ENCODE measurements at places on chromosomes 13 and 19. TPM values are rescaled to one million over a fixed set of nuclear protein-coding genes. Genes with fewer than 3 reads are reported as not detected.

DNA sequence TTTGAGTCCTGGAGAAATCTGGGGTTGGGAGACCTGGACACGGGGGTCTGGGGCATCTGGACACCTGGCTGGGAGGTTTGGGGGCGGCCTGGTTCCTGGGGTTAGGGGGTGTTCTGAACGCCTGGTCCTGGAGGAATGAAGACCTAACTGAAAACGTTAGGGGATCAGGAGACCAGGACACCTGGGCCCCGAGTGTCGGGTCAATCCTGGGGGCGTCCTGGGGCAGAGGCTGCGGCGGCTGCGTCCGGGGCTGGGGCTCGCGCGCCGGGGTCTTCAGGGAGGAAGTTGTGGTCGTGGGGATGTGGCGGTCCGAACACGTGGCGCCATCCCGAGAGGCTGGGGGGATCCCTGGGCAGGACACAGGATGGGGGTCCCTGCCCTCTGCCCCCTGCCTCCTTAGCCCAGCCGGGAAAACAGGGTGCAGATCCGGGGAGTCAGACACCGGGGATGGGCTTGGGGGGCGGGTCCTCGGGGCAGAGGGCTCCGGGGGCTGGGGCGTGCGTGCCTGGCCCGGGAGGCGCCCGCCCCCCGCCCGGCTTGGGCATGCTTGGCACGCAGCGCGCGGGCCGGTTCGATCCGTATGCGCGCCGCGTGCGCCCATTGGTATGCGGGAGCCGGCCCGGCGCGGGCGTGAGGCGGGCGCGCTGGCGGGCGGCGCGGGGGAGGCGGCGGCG, 632 bp downstream of the NPAS1 start:
- DNase-seq, result no peak

DNA sequence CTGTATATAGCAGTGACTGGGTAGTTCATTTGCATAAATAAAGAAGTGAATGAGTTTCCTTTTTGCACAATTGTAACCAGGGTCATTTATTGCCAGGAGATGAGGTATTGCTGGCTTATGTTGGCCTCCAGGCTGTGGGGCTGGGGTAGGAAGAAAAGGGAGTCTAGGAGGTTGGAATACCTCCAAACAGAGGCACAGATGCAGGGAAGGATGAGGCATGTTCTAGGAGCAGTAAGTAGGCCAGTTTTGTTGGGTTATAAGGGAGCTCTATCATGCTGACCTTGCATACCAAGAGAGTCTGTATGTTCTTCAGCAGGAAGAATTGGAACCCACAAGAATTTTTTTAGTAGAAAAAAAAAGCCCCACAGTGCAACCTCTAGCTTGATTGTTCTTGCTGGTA, 17.2 kb upstream of the CYSLTR2 start:
- no peak for DNase-seq

GRCh38 chr19:6773323-6773931, 919 bp downstream of the VAV1 start:
- no peak for DNase-seq

DNA sequence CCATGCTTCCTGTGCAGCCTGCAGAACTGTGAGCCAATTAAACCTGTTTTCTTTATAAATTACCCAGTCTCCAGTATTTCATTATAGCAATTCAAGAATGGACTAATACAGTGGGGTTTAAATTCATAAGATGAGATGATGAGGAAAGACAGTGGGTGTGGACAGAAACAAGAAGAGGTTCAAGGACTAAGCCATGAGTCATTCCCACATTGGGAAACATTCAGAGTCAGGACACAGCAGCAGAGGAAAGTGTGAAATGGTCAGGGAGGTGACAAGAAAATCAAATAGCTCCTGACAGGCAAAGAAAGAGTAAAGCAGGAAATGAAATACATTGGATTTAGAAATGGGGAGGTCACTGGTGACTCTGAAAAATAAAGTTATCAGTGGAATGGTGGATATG, 9.1 kb downstream of the ZNF841 start:
- no peak for DNase-seq

- peak; percentile 71 for DNase-seq
Measured at GRCh38 chr13:36131222-36131930, at the start of gene DCLK1. Gene DCLK1, minus strand, starts transcription at chr13:36131382.

- no peak for DNase-seq
Measured at GRCh38 chr13:102190930-102191329, 210.9 kb downstream of the FGF14 start.

DNA sequence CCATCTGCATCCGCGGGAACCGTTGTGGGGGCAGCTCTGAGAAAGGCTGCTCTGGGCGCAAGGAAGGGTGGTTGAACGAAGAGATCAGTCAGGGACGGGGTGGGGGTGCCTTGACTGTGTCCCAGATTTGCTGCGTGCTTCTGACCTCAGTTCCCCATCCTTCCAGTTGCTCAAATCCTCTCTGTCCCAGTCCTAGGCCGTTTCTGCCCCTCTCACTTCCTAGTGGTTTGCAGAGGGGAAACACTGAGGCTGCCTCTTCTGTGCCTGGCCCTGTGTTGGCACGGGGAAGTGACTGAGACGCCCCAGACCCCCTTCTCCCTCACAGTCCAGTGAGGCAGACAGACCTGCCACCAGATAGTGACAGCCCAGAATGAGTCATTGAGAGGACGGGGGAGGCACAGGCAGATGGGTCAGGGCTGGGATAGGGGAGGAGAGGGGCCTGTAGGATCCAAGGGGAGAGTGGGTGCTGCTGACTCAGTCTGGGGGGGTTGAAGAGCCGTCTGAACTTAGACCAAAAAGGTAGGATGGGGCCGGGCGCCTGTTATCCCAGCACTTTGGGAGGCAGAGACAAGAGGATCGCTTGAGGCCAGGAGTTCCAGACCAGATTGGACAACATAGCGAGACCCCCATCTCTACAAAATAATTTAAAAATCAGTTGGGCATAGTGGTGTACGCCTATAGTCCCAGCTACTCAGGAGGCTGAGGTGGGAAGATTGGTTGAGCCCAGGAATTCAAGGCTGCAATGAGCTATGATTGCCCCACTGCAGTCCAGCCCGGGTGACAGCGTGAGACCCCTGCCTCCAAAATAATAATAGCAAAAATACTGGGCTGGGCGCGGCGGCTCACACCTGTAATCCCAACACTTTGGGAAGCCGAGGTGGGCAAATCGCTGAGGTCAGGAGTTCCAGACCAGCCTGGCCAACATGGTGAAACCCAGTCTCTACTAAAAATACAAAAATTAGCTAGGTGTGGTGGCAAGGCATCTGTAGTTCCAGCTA, 26.5 kb downstream of the NUMBL start:
- DNase-seq, result no peak

- peak; percentile 59 for DNase-seq
Measured at GRCh38 chr13:94192431-94192975, 287.0 kb downstream of the DCT start.

DNA sequence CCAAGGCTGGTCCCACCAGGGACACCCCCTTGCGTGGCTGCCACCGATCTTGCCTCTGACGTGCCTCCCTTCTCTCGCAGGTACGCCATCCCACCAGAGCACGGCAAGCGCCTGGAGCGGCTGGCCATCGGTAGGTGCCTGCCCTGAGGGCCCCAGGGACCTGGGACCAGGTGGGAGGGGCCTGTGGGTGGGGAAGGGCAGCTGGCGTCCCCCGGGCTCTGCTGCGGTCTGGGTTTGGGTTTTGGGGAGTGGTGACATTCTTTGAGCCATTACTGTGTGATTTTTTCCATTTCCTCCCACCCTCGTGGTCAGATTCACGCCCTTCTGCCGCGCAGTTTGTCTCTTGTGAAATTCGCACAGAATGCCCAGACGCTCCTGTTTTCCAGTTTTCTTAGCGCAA, 102.0 kb downstream of the KDM4B start:
- no peak for DNase-seq

DNA sequence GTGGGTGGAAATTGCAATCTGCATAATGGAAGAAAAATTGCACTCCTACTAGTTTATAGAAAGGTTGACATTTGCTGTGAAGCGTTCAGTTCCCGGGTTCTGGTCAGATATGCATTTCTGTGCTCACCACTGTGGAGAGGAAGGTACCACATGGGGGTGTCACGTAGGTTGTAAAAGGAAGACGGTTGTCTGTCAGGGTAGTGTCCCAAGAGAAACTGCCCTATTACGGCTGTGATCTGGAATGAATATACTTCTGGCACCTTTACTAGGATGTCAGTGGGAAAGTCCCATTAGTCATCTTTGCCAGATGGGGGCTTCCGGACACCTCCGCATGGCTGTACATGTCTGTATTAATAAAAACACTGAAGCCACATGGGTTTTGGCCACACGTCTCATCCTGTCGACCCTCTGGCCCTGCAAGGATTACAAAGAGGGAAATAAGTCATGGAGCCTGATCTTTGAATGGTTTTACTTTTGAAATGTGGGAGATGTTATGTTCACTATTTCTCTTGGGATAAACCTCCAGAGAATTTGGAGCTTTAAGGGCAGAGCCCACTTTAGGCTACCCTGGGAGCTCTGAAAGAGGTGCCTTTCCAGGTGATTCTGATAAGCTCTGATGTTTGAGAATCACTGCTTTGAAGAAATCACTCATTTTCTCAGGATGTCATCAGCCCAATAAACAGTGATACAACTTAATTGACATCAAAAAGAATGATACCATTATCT, 133.9 kb downstream of the AKAP11 start:
- no peak for DNase-seq

DNA sequence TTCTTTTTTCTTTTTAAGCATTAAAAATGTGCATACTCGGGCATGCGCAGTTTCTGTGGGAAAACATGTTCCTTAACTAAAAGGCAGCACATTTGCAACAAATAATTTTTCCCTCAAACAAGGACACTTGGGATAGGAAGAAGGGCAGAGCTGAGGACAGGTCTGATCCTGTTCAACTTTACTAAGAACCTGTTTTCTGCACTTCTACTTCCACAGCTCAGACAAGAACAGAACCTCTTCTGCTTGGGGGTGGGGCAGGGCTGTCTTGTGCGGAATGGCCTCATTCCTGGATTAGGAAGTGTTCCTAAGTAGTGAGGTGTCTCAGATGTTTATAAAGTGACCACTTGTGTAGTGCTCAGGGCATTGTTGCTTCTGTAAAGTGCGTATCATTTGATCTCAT, 18.3 kb downstream of the SAFB start:
- DNase-seq, result no peak

- DNase-seq, result peak; percentile 22
Measured at GRCh38 chr19:41575998-41576397, at the start of gene CEACAM21. Gene CEACAM21, plus strand, starts transcription at chr19:41576166. Its CDS starts 109 bp downstream, at chr19:41576275.

- DNase-seq, result peak; percentile 83
Measured at GRCh38 chr19:5624018-5624663, 1.3 kb downstream of the SAFB start.

GRCh38 chr13:34467450-34468083, 474.5 kb upstream of the NBEA start:
- DNase-seq, result no peak

Gene ACER1
- not detected for total RNA-seq

Gene RNF113B
- not detected for total RNA-seq

Gene MBD3L2
- not detected for total RNA-seq

Gene SHISA2
- total RNA-seq, result 20.1 TPM

Gene ICAM4
- total RNA-seq, result 38.8 TPM

Gene ADPRHL1
- total RNA-seq, result 1.4 TPM

Gene FBXO46
- total RNA-seq, result 11.2 TPM

Gene CBARP
- 0.23 TPM for total RNA-seq

Gene MBD3L3
- total RNA-seq, result not detected

Gene CGB5
- not detected for total RNA-seq

All from lung (tissue), 17 donors.